ACHN (cell line): ENCODE measurements at places on chromosomes 3 and 15.

DNA sequence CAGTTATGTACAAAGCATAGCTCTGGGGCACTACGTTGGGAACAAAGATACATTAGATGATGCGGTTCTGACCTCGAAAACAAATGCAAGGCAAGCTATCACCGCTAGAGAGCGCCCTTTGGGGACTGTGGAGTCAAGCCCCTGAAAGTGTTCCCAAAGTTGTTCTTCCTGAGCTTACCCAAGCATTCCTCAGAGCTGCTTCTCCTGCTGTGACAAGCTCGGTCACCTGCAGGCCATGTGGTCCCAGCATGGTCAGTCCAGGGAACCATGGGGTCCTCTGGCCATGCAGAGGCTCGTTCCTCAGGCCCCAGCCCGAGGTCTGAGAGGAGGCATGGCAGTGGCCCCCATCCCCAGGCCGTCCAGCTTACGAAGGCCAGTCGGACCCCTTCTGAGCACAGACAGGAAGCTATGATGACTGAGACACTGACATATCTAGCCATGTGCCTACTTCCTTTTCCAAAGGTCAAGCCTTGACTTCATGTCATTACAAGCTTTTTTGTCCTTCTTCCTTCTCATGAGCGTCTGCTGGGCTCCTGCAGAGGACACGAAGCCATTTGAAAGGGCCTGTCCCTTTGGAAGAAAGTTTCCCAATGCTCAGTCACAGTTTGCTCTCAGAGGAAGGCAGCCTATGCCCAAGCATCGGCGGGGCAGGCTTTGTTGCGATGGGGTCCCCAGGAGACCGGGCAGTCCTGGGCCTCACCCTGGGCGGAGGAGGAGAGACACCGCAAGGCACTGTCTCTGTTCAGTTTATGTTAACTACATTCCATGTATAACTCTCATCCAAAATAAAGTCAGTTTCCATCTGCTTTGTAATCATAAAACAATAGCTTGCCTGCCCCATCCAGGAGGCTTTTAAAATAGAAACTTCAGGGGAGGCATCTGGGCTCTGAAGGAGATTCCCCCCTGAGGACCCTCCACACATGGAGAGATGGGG lies 79.3 kb downstream of the ATP10A start:
- peak; percentile 19 for DNase-seq

DNA sequence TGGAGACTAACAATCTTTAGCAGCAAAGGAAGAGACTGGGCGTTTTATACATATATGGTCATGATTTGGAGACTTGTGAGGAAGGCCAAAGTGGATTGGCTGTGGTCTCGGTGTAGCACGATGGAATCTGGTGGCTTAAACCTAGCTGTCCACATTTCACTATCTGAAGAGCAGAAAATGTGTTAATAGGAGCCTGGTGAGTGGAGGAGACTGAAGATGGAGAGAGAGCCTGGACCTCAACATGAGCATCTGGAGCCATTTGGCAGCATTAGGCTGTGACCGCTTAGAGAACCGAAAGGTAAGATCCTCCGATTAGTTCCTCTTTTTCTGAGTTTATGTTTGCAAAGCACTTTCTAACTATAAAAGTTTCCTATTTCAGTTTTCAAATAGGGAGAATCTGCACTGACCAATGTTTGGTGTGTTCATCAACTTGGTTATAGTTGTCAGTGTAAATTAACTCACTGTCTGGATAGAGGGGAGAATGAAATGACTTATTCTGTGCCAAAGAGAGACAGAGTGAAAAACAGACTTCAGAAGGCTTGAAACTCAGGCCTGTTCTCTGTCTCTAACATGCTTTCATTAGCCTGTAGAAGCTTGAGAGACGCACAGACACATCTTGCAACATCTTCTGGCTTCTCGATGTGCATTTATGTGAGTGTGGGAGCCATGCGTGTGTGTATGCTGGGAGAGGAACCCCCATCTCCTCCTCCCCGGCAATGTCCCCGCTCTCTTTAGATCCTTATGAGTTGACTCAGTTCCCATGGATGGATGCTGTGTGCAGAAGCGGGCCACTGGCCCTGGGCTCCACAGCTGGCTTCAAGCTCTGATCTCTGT lies 244.7 kb upstream of the TBL1XR1 start:
- DNase-seq, result no peak

DNA sequence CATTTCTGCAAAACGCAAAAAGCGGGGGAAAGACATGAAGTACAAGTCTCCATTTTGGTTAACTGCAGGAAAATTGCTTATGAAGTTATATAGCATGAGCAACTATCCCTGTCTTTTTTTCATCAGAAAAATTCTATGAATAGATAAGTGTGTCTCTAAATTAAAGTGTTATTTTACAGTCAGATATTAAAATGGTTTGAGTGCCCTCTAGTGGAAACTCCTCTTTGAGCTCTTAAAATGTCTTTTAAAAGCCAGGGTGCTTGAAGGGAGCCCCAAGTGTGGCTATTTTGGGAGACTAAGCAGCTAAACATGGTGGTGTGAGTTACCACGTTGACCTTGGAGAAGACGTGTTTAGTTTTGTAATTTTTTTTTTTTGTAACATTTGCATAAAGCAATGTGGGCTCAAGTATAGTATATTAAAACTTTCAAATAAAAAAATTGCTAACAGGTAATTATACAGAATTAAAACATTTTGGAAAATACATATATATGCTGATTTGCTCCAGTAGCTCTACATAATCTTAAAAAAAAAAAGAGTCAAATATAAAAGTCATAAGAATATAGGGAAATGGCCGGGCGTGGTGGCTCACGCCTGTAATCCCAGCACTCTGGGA lies 77.2 kb downstream of the PPP2R3A start:
- peak; percentile 60 for DNase-seq

DNA sequence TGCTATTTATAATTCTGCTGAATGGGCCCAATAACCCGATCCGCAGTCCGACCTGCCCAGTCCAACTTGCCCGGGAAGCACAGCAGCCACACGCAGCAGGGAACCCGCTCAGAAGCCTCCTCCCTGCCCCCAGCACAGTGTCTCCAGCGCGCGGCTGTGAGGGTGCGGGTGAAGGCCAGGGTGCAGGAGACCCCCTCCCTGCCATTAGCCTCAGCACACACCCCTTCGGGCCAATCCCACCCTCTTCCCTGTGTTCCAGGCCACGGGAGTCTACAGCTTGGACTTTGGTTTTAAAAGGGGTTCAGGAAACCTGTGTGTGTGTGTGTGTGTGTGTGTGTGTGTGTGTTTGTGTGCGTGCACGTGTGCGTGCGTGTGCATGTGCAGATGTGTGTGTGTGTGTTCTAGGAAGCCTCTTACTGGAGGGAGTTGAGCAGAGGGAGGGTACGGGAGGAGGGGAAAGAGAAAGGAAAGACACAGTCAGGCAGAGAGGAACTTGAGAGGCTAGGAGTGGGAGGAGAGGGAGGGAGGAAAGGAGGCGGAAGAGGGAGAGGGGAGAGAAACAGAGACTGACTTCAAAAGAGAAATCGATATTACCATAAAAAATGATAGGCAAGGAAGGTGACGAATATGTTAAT lies 34.2 kb downstream of the ATP2B2 start:
- DNase-seq, result no peak

- no peak for DNase-seq
Measured at GRCh38 chr15:74723187-74723586, 2.1 kb downstream of the CYP1A1 start.

DNA sequence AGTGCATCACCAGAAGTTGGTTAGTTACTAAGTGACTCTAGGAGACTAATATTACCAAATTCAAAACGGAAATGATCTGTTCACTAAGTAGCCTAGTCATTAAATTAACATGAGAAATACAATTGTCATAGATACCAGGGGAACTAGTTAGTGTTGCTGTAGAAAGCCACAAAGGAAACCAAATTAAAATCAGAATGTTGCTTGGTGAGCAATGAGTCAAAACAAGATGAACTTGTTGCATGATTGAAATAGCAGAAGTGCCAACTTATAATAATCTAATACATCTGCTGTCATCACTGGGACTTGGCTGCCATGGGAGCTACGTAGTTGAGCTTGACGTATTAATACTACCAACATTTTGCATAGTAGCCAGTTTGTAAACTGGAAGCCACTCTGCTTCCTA lies 458.1 kb downstream of the DIPK2A start:
- DNase-seq, result no peak

GRCh38 chr15:33443708-33444107 lies 132.9 kb downstream of the RYR3 start:
- DNase-seq, result no peak

DNA sequence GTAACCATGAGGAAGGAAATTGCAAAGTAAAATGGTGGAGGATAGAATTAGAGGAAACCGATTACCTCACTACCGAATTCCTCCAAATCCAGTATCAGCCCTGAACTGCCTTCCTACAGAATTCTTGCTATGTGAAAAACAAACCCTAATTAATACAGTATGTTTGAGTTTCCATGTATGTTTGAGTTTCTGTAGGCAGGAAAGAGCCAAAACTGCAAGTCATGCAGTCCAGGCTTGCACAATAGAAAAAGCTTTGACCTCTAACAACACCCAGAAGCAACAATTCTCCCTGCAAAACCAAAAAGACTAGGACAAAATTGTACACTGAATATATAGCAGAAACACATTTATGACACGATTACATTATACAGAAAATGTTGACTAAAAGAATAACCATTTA lies 614.8 kb downstream of the DIPK2A start:
- no peak for DNase-seq

DNA sequence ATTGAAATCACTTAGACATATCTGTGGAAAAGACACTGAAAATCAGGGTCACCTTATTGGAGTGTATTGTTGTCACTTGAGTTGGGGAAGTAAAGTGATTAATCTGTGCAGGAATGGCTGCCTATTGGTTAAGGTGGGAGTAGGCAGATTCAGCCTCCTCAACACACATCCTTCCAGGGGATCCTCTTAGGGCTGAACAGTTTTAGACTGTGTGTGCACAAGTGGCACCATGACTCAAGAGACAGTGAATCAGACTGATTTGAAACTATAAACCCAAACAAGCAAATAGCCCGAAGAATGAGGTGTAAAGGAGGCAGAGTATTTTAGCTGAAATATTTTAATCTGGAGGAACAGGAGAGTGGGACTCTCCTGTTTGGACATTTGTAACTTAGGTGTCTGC lies 4.9 kb downstream of the ABHD17C start:
- DNase-seq, result no peak

GRCh38 chr3:127870156-127870555 lies 44.9 kb upstream of the KBTBD12 start:
- DNase-seq, result no peak

DNA sequence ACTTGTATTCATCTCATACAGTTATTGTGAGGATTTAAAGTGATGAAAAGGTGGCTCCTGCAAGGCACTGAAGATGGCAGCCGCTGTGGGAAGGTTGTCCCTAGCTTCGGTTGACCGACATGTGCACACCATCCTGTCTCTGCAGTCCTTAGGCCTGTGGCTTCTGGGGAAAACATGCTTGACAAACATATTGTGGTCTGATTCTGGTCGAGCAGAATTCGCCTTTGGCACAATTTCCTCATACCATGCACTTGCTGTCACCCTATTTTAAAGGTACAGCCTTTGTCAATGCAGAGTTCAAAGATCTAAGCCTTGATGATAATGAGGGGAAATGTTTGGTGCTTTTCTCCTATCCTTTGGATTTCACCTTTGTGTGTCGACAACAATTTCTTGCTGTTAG lies 50.9 kb downstream of the PRICKLE2 start:
- no peak for DNase-seq

GRCh38 chr15:83436513-83437158 lies 10.5 kb upstream of the SH3GL3 start:
- peak; percentile 62 for DNase-seq

DNA sequence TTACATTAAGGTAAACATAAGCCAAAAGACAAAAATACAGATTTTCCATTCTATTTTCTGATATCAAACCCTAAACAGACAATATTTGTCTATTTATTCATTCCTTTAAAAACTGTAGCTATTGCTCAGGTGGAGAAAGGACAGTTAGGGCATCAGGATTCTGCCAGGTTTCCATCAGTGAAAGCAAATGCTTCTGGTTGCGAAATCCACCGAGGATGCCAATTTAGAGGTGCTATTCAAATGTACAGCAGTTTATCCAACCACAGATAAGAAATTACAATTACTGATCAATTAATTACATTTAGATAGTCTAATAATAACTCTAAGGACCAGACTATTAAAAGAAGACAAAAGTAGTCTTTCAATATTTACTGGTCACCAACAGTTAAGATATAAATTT lies 3.9 kb downstream of the TOMM70 start:
- DNase-seq, result no peak

- no peak for DNase-seq
Measured at GRCh38 chr3:140408252-140408651, 269.6 kb upstream of the TRIM42 start.

DNA sequence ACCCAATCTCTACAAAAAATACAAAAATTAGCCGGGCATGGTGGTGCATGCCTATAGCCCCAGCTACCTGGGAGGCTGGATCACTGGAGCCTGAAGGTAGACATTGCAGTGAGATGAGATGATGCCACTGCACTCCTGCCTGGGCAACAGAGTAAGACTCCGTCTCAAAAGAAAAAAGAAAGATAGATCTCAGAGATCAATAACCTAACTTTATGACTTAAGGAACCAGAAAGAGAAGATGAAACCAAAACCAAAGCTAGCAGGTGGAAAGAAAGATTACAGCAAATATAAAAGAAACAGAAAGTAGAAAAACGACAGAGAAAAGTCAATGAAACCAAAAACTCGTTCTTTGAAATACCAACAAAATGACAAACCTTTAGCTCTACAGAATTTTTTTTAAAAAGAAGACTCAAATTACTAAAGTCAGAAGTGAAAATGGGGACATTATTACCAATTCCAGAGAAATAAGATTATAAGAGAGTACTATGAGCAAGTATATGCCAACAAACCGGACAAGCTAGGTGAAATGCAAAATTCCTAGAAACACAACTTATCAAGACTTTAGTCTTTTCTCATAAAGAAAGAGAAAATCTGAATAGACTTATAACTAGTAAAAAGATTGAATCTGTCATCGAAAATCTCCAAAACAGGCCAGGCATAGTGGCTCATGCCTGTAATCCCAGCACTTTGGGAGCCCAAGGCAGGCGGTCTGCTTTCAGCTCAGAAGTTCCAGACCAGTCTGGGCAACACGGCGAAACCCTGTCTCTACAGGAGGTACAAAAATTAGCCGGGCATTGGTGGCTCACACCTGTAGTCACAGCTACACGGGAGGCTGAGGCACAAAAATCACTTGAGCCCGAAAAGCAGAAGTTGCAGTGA lies 35.0 kb downstream of the ACAP2 start:
- DNase-seq, result no peak

GRCh38 chr15:81454024-81454423 lies 80.0 kb upstream of the TMC3 start:
- no peak for DNase-seq

GRCh38 chr15:63597038-63597790 lies at the start of gene FBXL22:
Gene FBXL22, plus strand, starts transcription at chr15:63597387. Its CDS starts 6 bp downstream, at chr15:63597393.
- no peak for DNase-seq
